SK-N-DZ (cell line): ENCODE measurements at places on chromosomes 7 and 10.

- DNase-seq = no peak
Measured at GRCh38 chr7:74494076-74494548, 40.4 kb downstream of the GTF2IRD1 start.

DNA sequence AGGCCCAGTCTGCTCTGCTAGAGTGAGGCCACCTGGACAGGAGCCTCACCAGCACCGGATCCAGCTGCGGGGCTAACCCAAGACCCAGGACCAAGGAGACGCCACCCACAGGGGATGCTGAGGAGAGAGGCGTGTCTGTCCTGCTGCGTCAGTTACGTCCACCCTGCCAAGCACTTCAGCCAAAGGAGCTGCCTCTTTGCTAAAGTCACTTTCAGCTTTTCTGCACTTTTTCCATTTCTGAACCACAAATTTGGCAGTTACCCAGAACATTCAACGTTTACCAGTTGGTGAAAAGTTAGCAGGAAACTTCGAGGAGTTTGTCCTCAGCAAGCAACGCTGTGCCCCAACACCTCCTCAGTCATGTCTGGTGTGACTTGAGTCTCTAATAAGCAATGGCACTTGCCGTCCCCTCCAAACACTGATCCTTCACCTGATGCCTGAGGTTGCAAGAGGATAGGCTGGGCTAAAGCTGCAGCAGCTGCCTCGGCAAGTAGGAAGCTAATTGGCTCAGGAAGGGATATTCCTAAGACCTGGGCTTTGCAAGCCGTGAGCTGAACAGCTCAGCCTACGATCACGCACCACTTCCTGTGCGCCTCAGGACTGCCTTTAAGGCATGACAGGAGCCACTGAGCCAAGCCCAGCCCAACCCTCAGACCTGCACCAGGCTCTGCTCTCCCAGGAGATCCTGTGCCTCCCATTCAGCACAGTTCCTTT lies 40.1 kb downstream of the KCNH2 start:
- peak; percentile 79 for DNase-seq

DNA sequence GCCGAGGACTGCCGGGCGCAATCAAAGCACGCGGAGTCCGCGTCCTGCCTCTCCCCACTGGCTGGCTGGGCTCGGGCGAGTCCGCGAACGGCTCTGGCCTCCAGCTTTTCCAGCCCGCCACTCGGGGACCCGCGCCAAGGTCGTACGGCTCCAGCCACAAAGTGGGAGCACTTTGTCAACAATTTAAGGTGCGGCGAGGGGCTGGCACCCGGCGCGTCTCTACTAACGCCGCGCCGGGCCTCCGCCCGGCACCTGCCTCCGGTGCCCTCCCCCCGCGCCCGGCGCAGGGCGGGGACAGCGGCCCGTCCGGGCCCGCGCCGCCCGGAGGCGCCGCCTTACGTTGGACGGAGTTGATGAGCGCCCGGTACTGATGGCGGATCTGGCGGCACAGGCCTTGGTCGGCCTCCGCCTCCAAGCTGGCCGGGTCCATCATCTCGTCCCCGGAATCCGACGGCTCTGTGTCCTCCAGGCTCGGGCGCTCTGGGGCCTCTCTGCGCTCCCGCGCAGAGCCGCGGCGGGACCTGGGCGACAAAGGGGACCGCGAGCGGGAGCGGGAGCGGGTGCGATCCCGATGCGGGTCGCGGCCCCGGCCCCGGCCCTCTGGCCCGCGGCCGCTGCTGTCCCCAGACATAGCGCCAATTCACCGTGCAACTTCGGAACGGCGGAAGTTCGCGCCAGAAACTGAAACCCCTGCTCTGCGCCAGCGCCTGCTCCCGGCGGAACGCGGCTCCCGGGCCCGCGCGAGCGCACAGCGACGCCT lies at the start of gene NSMCE4A:
TSS of gene NSMCE4A (minus strand) at position 683 of the 760 bp plus-strand sequence. CDS start at position 631, 52 bp downstream.
- DNase-seq = peak; percentile 82

GRCh38 chr7:112414855-112415490 lies 35.3 kb upstream of the IFRD1 start:
- peak; percentile 63 for DNase-seq

DNA sequence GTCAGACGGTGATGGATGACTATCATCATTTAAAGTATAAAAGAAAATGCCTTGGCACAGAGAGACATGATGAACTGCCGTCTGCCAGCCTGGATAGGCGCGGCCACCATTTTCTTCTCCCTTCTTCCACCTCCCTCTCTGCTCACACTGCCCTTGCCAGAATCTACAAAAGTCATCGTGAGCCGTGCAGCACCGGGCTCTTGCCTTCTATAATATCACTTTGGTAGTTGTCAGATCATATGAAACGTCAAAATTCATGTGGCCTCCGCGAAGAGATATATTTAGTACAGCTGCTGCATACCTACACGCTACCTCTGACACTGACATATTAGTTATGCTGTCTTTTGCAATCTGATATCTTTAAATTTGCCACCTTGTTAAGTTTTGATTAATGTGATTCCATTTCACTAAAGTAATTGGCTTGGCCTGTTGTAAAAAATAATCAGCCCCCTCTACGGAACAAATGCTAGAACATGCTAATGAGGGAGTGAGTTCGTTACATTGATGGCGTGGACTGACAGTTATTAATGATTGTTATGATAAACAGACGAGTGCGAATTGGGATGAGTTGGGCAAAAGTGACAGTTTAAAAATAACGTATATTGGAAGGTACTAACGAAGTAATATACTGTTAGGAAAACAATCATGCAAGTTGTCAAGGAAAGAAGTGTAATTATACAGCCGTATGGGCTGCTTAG lies 214.9 kb downstream of the LRMDA start:
- no peak for DNase-seq

- peak; percentile 56 for DNase-seq
Measured at GRCh38 chr10:124992462-124993344, 50.8 kb downstream of the ZRANB1 start.

- DNase-seq = no peak
Measured at GRCh38 chr7:1099637-1100036, 11.7 kb downstream of the GPER1 start.

DNA sequence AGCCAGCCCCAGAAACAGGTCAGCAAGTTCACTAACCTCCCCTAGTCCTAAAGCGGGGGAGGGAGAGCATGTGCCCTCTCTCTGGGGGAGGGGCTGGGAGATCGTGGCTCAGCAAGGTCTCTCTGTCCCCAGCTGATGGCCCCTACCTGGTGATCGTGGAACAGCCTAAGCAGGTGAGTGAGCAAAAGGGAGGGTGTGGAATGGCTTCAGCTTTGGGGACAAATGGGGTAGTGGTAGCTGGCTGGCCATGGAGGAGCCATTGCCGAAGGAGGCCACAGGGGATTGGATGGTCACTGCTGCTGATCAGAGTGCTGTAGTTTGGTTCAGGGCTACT lies 779 bp downstream of the NFKB2 start:
- no peak for DNase-seq

- DNase-seq = no peak
Measured at GRCh38 chr10:78541481-78542140, 507.9 kb downstream of the RPS24 start.

- no peak for DNase-seq
Measured at GRCh38 chr7:16079723-16080122, 341.6 kb downstream of the CRPPA start.

GRCh38 chr7:155837126-155837479 lies 24.8 kb upstream of the SHH start:
- no peak for DNase-seq

- DNase-seq = peak; percentile 50
Measured at GRCh38 chr10:71285180-71285545, 33.9 kb upstream of the SLC29A3 start.

GRCh38 chr7:13062631-13063030 lies 375.2 kb downstream of the ARL4A start:
- DNase-seq = no peak

DNA sequence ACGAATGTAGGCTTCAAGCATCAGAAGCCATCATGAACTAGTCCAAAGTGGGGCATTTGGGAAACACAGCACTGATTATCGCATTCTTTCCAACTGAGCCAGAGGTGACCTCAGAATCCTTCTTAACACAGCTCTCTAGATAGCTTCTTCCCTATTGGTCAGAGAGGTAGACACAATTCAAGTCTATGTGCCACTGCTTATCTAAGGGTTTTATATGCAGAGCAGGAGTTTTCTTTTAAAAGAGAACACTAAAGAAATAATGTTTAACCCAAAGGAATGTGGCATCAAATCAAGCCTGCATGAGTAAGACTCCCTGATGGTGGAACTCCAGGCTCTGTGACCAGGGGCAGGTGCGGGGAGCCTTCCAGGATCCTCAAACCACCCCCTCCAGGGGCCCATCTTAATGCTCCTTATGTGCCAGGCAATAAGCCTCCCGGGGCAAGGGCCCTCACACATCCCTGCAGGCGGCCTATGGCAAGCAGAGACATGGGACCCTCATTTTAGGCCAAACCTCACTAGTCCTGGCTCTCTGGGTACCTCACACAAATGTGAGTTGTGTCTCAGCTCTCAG lies 13.8 kb downstream of the HSPA12A start:
- no peak for DNase-seq

DNA sequence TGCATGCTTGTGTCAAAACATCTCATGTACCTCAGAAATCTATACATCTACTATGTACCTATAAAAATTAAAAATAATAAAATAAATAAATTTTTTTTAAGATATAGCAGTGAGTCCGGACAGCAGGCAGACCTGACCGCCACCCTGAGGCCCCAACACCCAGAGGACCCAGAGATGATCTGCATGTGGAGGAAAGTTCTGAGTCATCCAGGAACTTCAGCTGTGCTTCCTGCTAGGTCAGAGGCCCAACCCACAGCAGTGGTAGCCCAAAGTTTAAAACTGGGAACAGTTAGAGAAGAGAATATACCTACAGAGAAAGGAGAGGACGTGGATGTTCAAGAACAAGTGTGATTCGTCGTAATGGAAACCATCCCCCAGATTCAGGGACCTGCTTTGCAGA lies 683.7 kb upstream of the NRP1 start:
- DNase-seq = no peak

DNA sequence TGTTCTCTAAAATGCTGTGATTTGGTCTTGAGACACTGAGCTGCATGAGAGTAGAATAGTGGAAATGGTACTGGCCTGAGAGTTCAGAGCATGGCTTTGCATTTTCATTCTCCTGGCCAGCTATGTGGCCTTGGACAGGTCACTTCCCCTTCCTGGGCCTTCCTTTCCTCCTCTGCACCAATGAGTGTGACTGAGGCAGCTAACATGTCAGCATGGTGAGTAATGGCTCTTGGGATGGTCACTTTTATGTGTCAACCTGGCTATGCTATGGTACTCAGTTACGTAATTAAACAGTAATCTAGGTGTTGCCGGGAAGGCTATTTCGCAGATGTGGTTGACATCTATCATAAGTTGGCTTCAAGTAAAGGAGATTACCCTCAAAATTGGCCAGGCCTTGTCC lies 109.3 kb downstream of the RTKN2 start:
- no peak for DNase-seq

GRCh38 chr10:97103316-97104080 lies 82.3 kb downstream of the SLIT1 start:
- DNase-seq = no peak

GRCh38 chr7:72058579-72058978 lies 353.6 kb downstream of the CALN1 start:
- DNase-seq = no peak
